ENCODE measurements at places on chromosomes 6 and 20.

- no peak for DNase-seq
Measured at GRCh38 chr20:18973529-18974173, 160.1 kb downstream of the SCP2D1 start.

GRCh38 chr6:143745166-143746133, 67.7 kb downstream of the PHACTR2 start:
- DNase-seq: peak; percentile 61

GRCh38 chr6:40131675-40132074, 197.4 kb upstream of the MOCS1 start:
- no peak for DNase-seq

GRCh38 chr6:140001821-140002341, 627.4 kb upstream of the CITED2 start:
- DNase-seq: no peak

DNA sequence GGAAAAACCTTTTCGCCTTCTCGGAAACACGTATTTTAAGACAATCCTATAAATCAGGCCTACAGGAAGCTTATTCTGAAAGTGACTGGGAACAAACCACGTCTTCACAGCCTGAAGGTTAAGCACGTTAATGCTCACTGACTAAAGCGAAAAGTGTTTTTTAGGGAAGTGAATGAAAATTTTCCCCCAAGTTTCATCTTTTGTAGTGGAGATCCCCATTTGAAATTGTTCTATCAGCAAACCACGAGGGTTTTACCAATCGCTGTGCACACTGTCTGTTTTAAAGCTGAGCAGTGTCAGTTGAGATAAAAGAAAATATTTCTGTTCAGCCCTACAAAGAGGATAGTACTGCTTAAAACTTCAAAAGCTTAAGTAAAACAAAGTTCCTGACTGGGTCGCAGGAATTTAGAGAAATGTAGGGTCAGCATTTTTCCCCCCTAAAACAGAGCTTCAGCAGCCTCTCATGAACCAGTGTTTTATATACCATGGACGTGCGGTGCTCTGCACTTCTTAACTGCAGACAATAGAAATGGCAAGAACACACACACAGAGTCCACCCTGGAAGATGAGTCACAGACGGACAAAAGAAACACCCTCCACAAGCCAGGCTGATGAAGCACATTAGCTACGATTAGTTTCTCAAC, 34.9 kb downstream of the SLC22A23 start:
- no peak for DNase-seq

DNA sequence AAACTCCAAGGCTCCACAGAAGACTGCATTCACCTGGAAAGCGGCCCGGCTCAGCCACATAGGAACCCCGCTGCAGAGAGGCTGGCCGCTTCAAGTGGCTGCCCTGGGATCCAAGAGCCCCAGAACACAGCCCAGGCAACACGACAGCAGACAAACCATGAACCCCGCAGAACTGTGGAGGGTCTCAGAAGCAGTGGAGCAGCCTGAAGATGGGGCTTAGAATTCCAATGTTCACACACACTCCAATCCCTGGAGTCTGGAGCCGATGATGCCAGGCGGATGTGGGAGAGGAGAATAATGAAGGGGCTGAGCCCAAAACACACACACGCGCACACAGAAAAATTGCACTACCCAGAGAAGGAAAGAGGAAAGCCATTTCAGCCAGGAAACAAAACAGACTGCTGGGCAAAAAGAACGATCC, 52.4 kb downstream of the NINL start:
- no peak for DNase-seq

- DNase-seq: no peak
Measured at GRCh38 chr6:68506911-68507310, 128.2 kb upstream of the ADGRB3 start.

DNA sequence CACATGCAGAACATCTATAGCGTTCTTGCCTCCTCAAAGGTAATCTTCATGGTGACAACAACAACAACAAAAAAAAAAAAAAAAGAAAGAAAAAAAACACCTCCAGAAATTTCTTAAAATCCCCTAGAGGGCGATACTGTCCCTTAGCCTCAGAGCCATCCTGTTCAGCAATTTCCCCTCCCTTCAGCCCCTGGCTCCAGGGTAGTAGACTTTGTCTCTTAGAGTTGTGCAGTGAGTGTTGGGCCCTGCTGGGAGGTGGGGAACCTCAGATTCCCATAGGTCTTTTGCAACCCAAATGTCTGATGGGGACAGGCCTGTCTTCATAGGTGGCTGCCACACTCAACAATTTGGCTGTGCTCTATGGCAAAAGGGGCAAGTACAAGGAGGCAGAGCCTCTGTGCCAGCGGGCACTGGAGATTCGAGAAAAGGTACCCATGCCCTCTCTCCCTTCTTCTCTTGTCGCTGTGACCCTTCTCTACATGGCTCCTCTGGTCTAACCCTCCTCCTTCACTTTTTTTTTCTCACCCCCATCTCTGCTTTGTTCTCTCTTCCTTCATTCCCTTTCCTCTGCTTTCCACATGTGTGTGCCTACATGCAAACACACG, 6.0 kb upstream of the PTK7 start:
- DNase-seq: peak; percentile 13

DNA sequence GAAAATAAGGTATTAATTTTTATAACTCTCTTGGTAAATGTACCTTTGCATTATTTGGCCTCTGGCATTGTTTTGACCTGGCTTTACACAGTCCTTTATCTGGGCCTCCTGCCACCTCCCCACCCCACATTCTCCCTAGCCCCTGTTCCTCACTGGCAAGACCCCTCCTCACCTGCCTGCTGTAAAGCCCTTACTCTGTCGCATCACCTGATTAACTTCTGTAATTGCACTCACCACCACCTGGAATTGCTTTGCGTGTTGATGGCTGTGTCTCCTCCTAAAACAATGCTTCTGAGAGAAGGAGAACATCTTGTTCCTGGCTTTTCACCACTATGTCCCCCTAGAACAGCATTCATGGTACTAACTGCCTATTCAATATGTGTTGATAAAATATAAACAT, 24.8 kb downstream of the SNX9 start:
- DNase-seq: no peak

DNA sequence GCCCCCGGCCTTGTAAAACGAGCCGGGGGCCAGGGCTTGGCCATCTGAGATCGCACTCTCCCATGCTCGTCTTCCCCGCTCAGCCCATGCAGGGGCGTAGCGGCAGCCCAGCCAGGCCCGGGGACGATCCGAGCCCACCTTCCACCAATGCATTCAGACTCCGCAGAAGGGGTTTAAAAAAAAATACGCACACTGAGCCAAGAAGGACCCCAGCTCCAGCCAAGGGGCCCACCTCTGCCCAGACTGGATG, 320 bp downstream of the GSTA4 start:
- peak; percentile 67 for DNase-seq

DNA sequence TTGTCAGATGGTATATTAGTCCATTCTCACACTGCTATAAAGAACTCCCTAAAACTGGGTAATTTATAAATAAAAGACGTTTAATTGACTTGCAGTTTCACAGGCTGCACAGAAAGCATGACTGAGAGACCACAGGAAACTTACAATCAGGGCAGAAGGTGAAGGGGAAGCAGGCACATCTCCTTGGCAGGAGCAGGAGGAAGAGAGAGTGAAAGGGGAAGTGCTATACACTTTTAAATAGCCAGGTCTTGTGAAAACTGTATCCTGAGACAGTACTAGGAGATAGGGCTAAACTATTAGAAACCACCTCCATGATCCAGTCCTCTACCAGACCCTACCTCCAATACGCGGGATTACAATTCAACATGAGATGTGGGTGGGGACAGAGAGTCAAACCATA, 193.9 kb upstream of the KCNG1 start:
- DNase-seq: no peak

DNA sequence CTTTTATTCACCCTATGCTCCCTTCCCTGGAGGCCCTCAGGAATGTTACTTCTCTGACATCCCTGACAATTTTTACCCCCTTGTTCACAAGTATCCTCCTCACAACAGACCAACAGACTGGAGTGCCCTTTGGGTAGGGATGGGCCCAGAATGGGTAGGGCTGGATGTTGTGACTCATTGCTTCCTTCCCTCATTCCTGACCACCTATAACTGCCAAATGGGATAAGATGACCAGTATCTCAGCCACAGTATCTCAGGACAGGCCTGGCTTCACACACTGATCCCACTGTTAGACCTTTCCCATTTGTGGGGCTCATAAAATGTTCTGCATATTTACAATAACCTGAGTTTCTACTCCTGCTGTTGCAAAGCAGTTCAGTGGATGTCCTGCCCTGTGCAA, 223.0 kb upstream of the LRFN2 start:
- no peak for DNase-seq

GRCh38 chr6:131013495-131013894, 49.5 kb downstream of the EPB41L2 start:
- no peak for DNase-seq

- no peak for DNase-seq
Measured at GRCh38 chr6:169186496-169187169, 67.0 kb downstream of the THBS2 start.

GRCh38 chr6:98514796-98515195, 319.6 kb upstream of the POU3F2 start:
- peak; percentile 64 for DNase-seq

GRCh38 chr6:143536866-143537691, 25.6 kb upstream of the FUCA2 start:
- peak; percentile 40 for DNase-seq

GRCh38 chr6:155126727-155127439, 131.8 kb downstream of the TIAM2 start:
- DNase-seq: no peak

DNA sequence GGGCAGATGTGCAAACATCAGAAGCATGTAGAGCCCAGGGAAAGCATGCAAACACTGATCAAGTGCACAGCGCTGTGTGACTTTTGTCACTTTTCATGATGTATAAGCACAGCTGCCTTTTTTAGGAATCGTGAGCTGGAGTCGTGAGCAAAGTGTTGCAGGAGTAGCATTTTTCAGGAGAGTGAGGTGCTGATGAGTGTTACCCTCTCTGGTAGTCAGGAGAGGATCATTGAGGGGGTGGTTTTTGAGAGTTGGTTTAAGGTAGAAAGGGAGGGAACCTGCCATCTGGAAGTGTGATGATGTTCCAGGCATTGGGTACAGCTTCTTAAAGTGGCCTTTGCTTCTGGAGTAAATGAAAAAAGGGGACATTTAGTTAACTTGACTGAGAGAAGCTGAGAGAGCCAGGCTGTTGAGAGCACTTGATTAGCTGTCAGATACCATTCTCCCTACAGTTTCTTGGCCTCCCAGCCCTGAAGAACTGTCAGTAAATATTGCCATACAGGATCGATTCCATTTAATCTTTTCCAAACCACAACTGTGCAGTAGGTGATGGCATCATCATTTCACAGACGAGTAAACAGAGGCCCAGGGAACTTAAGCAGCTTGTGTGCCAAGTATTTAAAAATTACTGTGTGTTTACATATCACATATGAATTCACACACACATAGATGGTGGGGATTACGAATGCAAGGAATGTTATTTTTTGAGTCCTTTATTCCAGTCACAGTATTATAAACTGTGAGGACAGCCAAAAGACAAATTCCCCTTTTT, 28.9 kb downstream of the TPD52L1 start:
- no peak for DNase-seq

DNA sequence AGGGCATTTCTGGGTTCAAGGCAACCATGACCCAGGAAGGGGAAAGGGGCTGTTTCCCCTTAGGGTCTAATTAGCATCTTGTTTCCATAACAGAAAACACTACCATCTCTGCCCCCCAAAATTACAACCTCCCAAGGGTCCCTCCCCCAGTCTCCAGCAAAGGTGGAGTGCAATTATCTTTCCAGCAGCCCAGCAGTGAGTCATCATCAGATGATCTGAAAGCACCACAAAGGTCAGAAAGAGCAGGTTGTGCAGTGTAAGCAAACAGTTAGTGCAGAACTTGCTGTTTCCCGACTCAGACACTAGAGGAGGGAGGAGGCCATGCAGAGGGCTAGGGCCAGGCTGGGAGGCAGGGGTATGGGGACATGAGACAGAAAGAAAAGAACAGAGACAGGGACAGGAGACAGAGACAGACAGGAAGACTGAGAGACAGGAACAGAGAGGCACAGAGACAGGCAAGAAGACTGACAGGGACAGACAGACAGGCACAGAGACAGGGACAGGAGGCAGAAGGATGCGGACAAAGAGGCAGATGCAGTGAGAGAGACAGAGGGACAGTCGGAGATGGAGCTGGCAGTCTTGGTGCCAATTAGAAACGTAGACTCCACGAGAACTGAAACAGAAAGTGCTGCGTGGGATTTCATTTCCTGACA, 62.5 kb downstream of the PYGB start:
- no peak for DNase-seq

DNA sequence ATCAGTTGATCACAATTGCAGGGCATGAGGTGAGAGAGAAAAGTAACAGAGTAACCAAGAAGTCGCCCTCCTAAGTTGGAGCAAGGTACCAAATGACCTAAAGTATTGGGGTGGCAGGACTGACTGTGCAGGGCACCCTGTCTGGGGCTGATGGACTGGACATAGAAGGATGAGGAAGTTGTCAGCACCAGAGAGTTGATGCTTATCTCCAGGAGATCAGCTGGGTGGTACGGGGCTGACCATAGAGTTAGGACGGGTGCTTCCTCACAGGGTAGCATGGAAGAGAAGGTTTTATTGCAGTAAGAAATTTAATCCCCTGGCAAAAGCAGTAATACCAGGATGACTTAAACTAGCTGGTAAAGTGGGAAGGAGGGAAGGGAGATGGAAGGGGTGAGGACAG, 66.7 kb downstream of the TMEM170B start:
- DNase-seq: no peak

GRCh38 chr6:12909833-12910232, 193.3 kb downstream of the PHACTR1 start:
- DNase-seq: no peak

All from NCI-H1105 (cell line).